Adipocyte (in vitro differentiated cells): ENCODE measurements at places on chromosomes 12 and 14.

DNA sequence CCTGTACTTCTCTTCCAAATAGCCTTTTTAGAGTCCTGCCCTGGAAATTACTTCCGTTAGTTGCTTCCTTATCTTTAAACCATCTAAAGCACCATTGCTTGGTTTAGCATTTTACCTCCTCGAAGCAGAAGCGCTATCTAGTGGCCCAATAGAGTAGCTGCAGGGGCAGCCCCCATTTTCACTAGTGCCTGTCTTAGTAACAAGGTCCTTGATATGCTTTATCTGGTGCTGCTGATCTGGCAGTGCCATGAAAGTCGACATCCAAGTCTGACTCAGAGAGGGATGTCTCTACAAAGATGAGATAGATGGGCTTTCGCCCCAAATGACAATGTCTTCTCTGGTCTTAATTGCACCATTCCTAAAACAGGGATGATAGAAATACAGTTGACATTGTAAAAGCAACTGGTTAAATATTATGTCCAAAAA, 25.0 kb upstream of the CIT start:
- peak; percentile 77 for DNase-seq

DNA sequence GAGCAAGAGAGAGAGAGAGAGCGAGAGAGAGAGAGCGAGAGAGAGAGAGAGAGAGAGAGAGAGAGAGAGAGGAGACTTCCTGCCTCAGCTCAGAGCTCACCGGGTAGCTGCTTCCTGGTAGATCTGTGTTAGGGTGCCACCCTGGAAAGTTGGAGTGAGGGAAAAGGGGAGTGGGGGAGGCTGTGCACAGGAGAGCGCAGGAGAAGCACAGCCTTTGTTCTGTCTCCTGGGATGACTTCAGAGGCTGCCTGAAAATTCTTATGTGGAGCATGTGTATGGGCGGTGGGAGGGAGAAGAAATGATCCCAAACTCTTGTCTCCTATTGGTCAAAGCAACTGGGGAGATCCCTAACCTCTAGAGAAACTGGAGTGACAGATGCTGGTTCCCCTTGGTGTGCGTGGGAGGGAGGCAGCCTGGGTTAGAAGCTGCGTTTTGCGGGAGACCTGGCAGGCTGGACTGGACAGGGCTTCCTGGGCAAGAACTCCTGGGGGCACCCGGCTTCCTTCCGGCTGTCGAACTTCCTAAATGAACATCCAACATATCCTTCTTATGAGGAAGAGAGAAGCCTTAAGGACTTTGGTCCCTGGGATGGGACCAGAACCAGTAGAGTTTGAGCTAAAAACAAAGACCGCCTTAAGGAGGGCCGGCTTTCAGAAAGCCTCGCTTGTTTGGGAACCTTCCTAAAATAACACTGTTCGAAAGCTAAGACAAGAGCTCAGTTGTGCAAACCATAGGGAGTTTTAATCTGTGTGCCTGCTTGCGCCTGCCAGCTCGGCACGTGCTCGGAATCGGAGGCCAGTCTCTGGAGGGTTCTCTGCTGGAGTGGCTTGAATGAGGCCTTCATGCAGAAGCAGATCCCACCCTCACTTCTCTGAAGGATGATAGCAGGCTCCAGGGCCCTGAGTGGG, 30.4 kb upstream of the BEGAIN start:
- DNase-seq = peak; percentile 10

DNA sequence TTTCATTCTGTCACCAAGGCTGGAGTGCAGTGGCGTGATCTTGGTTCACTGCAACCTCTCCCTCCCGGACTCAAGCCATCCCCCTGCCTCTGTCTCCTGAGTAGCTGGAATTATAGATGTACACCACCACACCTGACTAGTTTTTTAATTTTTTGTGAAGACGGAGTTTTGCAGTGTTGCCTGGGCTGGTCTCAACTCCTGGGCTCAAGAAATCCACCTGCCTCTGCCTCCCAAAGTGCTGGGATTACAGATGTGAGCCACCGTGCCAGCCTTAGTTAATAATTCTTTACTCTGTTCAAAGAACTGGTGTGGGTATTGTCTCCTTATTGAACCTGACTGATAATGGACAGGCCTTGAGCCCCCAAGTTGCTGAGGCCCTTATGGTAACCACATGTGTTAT, 10.4 kb upstream of the KRT7 start:
- DNase-seq = no peak

DNA sequence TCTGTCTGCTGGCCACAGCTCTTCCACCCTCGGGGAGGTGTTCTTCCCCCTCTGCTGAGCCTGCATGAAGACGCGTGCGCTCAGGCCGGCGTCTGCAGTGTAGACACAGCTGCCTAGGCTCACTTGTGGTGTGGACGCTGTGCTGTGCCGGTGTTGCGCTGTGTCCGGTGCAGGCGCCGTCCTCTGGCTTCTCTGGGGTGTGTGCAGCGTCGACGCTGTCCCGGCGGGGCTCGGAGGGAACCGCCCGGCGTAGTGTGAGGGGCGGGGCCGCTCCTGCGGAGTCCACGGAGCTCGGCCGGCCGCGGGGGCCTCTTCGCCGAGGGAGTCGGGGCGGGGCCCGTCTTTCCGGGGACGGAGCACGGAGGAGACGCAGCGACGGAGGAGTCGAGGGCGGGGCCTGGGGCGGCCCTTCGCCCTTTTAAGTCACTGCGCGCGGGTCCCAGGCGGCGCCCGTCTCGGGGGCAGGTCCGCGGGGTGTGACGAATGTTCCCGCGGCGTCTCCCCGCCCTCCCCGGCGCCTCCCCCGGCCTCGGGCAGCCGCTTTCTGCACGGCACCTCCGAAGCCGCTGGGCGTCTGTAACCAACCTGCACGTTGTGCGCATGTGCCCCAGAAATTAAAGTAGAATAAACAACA, 45.2 kb downstream of the NOC4L start:
- peak; percentile 94 for DNase-seq

DNA sequence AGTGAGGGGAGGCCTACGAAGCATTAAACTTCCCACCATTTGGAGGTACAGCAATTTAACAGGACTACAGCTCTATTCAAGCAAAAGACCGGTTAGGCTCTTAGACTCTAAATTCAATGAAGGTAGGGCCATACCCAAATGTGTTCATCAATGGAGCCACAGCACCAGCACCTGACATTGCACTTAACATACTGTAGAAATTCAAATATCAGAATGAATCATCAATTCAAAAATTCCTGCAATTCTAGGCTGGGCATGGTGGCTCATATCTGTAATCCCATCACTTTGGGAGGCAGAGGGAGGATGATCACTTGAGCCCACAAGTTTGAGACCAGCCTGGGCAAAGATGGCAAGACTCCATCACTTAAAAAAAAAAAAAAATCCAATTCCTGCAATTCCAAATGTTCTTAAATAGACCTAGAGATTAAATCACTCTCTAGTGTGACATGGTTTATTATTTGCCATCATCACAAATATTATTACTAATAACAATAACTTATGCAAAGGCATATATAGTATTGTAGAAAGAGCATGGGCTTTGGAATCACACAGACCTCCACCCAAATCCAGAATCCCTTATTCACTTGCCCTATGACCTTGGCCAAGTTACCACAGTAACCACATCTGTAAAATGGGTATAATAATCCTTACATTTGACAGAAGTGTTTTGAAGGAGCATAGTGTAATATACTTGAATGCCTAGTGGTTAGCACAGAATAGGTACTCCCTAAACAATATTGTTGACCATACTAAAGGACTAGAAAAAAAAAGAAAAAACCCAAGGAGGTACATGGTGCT, 59.4 kb downstream of the CIT start:
- no peak for DNase-seq

DNA sequence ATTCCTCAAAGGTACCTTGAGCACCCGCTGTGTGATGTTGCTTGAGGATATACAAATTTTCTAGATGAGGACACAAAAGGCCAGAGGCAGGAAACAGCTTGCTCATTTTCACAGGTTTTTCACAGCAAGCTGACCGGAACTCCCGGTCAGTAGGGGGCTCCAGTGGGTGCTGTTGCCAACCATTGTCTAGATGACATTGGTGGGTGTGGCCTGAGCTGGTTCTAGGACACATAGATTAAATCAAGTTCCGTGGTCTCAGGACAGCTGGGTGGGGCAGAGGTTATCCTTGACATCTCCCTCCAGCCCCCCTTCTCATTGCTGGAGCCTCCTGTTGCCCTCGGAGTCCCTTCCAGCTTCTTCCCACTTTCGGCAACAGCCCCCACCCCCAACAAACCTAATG, 153.6 kb upstream of the FKBP4 start:
- peak; percentile 24 for DNase-seq

GRCh38 chr12:19148860-19149259, 19.3 kb downstream of the PLEKHA5 start:
- DNase-seq = no peak

GRCh38 chr12:47317175-47317915, 237.6 kb upstream of the AMIGO2 start:
- no peak for DNase-seq

DNA sequence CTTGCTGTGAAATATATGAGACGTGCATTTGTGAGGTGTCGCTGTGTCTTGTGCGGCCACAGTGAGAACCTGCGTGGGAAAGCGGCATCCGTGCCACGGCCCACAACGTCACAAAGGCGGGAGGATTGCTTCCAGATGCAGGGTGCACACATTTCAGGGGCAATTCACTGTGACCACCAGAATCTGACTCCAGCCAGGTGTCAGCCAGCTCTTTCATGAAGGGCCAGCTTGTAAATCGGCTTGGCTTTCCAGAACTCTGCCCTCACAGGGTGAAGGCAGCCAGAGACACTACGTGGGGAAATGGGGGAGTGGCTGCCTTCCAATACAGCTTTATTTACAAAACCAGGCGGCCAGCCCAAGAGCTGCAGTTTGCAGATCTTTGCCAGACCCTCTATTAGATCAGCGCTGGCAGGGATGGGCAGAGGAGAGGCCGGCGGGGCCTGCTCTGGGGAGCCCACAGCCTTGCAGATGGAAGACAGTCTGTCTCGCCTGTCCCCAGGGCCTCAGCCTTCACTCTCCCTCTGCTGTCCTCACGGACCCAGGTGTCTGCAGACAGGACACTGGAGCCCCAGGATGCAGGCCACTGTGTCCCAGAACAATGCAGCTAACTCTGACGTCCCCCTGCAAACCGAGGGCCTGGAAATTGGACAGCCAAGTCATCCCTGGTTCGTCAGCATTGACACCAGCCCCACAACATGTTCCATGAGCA, 53.5 kb downstream of the ADGRD1 start:
- DNase-seq = no peak

DNA sequence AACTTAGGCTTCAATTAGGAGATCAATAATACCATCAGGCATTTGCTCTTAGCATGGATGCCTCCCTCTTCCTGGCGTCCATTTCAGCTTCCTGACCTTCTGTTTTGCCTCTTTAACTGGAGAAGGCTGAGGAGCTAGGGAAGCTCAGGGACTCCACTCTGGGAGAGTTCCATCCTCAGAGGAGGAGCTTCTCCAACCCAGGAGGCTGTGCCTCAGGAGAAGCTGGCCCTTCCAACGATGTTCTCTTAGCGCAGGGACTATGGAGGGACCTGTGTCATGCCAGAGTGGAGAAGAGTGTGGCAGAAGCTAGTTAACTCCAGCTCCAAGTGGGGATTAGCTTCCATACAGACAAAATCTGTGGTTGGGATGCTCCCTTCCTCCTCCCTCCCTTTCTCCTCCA, 58.0 kb downstream of the KCNA5 start:
- DNase-seq = no peak

- DNase-seq = no peak
Observed at GRCh38 chr14:88106377-88106776, 101.4 kb downstream of the GPR65 start.

- peak; percentile 54 for DNase-seq
Observed at GRCh38 chr12:1488908-1489381, 105.4 kb downstream of the FBXL14 start.

- peak; percentile 76 for DNase-seq
Observed at GRCh38 chr12:112992541-112993398, 14.5 kb downstream of the OAS2 start.

- DNase-seq = no peak
Observed at GRCh38 chr12:49974677-49975317, 2.0 kb downstream of the AQP6 start.

- DNase-seq = peak; percentile 80
Observed at GRCh38 chr14:89540830-89541470, 123.9 kb upstream of the FOXN3 start.

GRCh38 chr12:39771456-39771855, 151.9 kb upstream of the ABCD2 start:
- no peak for DNase-seq

- DNase-seq = peak; percentile 96
Observed at GRCh38 chr14:29144621-29145020, 378.0 kb downstream of the FOXG1 start.

DNA sequence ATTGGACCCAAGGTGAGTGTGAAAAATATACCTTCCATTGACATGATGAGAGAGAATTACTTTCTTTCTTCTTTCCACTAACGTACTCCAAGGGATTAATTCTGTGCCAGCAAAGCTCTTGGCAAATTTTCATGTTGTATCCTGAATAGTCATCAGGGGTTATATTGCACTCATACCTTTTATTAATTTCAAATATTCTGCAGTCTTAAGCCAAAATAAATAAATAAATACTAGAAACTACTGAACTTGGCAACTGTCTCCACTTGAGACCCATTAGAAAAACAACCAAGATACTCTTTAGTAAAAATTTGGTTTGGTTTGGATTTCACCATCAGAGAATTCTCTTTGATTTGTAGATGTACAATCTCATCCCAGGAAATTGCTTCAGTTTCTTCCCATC, 22.1 kb upstream of the CLEC14A start:
- no peak for DNase-seq

GRCh38 chr14:23398348-23398747, 9.7 kb downstream of the MYH6 start:
- DNase-seq = no peak

GRCh38 chr12:110108309-110109036, 15.7 kb upstream of the IFT81 start:
- peak; percentile 23 for DNase-seq

- DNase-seq = no peak
Observed at GRCh38 chr12:96766232-96766631, 140.8 kb upstream of the NEDD1 start.

GRCh38 chr14:68788996-68789820, 3.7 kb downstream of the ZFP36L1 start:
- peak; percentile 84 for DNase-seq

DNA sequence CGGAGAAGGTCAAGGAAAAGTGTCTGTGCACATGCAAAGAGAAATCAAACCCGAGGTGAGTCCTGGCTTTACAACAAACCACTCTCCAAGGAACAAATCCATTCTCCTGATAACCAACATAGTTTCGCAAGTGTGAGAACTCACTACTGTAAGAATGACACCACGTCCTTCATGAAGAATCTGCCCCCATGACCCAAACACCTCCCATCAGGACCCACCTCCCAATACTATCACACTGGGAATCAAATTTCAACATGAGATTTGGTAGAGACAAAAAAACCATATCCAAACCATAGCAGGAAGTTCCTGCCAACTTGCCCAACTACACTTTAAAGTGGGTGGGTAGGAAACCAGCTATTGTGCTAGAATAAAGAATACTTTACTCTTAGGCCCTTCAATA, 2.4 kb upstream of the ERC1 start:
- DNase-seq = peak; percentile 14

DNA sequence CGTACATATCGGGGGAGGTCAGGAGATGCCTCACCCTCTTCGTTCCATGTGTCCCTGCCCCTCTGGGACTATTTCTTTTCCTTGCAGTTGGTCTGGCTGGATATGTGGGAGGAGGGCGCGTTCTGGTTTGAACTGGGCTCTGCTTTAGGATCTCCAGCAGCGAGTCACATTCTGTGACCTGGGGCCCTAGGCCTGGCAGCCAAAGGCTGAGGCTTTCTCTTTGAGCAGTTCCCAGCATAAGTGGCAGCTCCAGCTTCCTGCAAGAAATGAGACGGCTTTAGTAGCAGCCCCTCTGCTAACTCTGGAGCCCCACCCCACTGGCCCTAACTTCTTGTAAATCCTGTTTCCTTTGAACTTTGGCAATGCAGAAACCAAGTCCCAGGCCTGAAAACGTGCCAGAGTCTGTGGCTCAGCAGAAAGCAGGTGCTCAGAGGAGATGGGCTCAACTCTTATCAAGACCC, 274.8 kb downstream of the DPF3 start:
- DNase-seq = no peak
